Uterus (tissue), 4 donors: ENCODE measurements at places on chromosomes 1 and 21.

DNA sequence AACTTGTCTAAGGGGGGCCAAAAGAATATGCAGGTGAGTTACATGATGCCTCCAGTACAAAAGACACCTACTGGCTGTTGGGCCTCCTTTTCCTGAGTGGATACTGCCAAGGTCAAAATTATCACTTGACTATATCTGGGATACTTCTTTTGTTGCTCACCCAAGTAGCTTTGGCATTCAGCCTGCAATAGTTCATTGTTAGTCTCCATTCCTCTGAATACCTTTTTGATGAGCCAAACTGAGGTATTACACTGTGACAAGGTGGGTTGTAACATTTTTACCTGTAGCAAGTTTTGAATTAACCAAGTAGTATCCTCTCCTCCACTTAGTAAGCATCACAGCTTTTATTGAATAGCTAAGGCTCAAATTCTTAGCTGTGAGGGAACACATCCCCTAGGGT is 408.0 kb downstream of the LRRIQ3 start:
- no peak for DNase-seq

DNA sequence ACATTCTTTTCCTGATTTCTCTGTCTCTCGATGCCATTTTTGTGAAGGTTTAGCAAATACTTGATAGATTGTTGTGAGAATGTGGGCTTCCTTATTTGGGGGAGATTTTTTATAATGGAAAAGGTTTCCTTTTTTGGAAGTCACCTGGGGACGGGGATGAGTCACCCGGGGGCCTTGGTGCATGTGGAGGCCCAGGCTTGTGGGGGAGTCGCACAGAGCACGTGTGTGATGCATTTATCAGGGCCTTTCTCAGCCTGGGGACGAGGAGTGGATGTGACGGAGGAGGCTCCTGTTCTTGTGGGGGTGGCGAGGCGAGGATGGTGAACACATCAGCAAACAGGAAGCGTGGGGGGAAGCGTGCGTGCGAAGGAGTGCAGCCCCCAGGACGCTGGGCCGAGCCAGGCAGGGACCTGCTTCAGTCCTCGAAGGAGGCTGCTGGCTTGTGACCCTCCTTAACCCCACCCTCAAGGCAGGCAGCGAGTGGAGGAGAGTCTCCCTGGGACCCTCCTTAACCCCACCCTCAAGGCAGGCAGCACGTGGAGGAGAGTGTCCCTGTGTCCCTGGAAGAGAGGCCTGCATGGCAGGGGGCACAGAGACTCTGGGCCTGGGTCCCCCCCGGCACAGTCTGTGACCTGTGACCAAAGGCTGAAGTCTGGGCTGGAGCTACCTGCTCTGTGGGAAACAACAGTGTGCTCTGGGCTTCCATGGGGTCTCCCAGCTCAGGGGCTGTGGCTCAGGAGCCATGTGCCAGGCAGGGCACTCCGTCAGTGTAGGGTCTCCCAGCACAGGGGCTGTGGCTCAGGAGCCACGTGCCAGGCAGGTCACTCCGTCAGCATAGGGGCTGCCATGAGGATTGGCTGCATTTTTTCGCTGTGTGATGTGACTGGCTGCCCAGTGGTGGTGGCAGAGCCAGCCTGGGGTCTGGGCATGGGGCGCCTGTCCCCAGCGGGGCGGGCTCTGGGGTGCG is 57.2 kb downstream of the AGPAT3 start:
- DNase-seq = no peak

- DNase-seq = peak; percentile 15
These were observed 21.4 kb downstream of the WNT4 start for GRCh38 chr1:22121421-22121911.

DNA sequence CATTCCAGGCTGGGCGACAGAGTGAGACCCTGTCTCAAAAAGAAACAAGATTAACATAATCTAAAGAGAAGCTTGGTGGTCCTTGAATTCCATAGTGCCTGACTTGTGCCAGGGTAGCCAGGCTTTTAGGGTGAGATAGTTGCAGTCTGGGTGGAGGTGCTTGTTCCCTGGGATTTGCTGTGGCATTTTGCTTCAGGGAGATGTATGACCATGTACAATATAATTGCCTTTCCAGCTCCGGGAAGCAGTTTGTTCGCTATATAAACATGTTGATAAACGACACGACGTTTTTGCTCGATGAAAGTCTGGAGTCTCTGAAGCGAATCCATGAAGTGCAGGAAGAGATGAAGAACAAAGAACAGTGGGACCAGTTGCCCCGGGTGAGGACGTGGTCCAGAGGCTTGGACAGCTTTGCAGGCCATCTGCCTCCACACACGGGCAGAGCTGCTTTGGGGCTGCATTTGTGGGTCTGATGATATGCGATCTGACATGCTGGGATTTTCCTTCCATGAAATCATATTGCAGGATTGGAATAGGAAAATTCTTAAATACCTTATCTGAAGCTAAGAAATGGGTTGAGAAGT is 49.4 kb upstream of the KIF1B start:
- DNase-seq = no peak

DNA sequence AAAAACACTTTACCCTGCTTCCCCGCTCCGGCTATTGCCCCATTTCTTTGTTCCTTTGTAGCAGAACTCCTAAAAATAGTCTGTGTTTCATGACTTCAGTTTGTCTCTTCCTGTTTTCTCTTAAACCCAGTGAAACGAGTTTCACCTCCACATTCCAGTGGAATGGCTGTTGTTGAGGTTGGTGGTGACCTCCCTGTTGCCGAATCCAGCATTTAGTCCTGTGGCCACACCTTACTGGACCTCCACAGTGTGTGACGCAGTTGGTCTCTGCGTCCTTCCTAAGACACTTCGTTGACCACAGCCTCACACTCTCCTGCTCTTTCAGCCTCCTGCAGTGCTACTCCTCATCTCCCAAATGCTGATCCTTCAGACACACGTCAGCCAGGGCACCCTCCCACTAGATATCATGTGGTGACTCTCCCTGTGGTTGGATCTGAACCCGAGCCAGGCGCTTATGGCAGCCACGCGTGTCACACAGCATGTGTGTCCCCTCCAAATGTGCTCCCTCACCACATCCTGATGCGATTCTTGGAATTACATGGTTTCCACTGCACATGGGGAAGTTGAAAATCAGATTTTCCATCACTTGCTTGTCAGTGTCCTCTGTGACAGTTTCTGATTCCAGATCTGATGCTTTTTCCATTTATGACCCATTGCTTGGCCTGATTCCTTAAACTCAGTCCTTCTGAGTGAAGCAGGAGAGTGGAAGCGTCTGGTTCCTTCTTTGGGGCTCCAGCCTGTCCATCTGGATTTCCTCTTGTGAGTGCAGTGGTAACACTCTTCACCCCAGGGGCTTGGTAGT is 99.1 kb upstream of the ARTN start:
- no peak for DNase-seq

- DNase-seq = peak; percentile 42
These were observed at the start of gene EXTL1 for GRCh38 chr1:26021647-26022403. EXTL1 (plus strand) TSS chr1:26021775; CDS start chr1:26022647, 872 bp downstream.

- DNase-seq = no peak
These were observed 388.8 kb downstream of the NTNG1 start for GRCh38 chr1:107529511-107530149.

DNA sequence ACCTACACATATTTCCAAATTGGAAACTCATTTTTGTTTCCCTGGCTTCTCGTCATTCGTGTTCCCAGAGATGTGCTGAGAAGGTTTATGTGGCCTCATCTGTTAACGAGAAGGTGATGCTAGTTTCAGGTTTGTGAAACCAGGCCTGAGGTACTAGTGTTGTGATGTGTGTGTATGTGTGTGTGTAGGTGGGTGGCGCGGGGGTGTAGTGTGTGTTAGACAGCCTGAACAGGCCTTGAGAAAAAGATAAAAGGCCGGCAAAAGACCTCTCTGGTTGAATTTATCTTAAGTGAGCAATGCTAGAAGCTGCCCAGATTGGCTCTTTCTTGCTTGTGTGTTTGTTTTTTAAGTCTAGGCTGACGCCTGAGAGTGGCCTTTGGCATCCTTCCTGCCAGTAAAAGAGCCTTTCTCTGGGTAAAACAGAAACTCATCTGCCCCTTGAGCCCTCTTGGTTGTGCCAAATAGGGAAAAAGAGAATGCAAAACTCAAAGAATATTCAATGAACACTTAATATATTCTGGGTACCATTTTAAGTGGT is 65.8 kb upstream of the HSD17B7 start:
- no peak for DNase-seq

GRCh38 chr1:209895709-209896108 is 42.3 kb upstream of the SYT14 start:
- no peak for DNase-seq

DNA sequence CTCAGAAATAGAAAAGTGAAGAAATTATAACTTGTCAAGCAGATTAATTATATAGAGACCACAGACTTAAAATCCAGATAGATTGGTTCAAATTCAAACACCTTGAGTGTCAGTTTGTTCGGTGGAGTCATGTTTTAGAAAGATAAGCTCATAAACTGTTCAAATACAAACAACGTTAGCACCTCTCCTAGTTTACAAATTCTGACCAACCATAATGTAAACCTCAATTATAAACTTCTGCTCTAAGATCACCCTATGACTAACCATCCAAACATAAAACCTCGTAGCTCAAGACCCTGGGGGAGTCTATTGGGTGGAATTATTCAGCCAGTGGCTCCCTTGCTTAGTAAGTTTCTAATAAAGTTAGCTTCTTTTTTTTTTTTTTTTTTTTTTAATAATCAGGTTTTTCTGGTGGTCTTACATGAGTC is 12.4 kb downstream of the CBR1 start:
- no peak for DNase-seq

GRCh38 chr1:172298141-172298540 is 122.3 kb upstream of the C1orf105 start:
- DNase-seq = no peak

GRCh38 chr1:6126521-6127067 is 53.5 kb downstream of the CHD5 start:
- DNase-seq = no peak

- no peak for DNase-seq
These were observed 39.0 kb downstream of the GDAP2 start for GRCh38 chr1:117890452-117890851.

GRCh38 chr1:171581226-171581625 is 40.8 kb upstream of the MYOCOS start:
- no peak for DNase-seq

DNA sequence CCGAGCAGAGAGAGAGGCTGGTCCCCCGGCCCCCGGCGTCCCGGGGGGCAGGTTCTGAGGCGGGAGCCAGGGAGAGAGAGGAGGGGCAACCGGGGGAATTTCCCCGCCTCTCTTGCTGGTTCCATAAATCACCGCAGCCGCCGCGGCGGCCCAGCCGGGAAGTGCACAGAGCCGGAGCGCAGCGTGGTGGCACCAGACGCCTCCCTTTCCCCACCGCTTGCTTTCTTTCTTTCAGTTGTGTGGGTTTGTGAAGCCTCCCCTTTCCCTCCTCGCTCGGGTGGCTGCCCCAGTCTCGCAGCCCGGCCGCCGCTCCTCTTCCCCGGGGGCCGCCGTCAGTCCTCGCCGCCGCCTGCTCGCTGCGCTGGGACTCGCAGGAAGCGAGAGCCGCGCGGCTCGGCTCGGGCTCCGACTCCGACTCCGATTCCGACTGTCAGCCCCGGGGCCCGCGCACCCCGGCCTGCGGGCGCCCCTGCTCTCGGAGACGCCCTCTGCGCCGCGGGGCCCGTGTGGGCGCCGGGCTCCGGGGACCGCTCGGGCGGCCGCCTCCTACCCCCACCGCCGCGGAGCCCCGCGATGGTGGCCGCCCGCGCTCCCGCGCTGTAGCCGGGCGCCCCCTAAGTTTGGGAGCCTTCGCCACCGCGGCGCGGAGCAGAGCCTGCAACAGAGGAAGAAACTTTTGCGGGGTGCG is at the start of gene CACHD1:
TSS of gene CACHD1 (plus strand) at position 153 of the 688 bp plus-strand sequence. CDS start 616 bp downstream, outside the sequence.
- peak; percentile 84 for DNase-seq

- no peak for DNase-seq
These were observed 29.6 kb downstream of the NVL start for GRCh38 chr1:224300346-224300745.

GRCh38 chr1:204287466-204287891 is 72.2 kb downstream of the PLEKHA6 start:
- DNase-seq = no peak

DNA sequence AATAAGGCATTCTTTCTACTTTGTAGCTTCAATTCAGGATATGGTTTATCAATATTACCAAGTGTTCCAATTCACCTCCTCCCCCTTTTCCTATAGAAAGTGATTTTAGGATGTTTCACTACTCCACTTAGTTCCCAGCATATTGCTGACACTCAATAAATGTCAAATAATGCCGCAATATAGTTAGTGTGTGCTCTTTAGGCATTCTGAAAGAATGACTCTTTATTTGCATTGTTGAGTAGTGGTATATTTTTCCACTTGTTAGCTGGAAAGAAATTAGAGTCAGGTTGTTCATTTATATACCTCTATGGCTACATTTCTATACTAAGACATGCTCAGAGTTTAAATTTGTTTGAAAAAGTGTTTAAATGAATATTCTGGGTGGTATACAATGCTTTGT is 154.6 kb upstream of the C1orf105 start:
- no peak for DNase-seq

DNA sequence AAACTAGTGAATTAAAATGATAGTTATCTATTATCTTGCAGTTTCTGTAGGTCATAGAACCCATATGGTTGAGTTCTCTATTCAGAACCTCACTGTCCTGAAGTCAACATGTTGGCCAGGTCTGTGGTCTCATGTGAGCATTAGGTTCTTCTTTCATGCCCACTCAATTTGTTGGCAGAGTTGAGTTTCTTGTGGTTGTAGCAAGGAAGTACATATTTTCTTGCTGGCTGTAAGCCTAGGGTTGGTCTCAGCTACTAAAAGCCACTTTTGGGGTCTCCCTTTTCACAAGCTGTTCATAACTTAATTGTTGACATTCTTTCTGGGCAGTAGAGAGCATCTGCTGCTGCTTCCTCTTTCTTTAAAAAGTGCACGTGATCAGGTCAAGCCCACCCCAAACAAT is 1165.1 kb upstream of the NCAM2 start:
- DNase-seq = no peak

DNA sequence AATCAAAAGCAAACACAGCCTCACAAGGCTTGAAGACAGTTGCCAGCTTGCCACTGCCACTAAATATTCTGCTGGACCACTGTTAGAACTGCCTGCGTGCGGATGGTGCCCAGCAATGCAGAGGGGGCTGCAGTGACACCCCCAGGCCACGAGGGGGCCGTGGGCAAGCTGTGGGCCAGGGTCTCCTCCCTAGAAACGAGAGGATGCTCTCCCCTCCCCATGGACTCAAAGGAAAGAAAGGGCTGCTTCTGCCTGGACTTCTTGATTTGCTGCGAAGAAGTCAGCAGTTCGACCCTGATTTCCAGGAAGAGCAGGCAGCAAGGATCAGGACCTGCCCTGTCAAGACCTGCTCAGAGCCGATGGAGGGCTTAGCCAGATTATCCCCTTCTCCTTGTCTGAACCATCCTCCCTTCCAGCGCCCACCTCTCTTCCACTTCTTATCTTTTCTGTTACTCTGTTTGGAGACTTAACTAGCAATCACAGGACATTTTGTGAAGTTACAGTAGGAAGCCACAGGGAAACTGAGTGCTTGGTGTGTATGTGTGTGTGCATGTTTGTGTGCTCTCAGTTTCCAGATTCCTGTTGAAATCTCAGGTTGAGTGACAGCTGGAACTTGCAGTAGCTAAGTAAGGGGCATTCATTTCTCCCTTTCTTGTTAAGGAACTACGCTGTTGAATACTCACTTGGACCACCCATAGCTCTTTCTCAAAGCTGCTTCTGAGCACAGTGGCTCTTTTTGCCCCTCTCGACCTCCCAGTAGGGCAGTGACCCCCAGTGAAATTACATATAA is 2.7 kb downstream of the MAN1C1 start:
- peak; percentile 58 for DNase-seq

- DNase-seq = peak; percentile 21
These were observed 496.4 kb downstream of the SETD4 start for GRCh38 chr21:35563885-35564451.
